Stimulated activated CD4-positive, alpha-beta T cell treated with anti-CD3 and anti-CD28 coated beads, TNF-alpha, amount 100 ng/mL, for 1 hour (primary cell): ENCODE measurements at places on chromosomes 4 and X.

DNA sequence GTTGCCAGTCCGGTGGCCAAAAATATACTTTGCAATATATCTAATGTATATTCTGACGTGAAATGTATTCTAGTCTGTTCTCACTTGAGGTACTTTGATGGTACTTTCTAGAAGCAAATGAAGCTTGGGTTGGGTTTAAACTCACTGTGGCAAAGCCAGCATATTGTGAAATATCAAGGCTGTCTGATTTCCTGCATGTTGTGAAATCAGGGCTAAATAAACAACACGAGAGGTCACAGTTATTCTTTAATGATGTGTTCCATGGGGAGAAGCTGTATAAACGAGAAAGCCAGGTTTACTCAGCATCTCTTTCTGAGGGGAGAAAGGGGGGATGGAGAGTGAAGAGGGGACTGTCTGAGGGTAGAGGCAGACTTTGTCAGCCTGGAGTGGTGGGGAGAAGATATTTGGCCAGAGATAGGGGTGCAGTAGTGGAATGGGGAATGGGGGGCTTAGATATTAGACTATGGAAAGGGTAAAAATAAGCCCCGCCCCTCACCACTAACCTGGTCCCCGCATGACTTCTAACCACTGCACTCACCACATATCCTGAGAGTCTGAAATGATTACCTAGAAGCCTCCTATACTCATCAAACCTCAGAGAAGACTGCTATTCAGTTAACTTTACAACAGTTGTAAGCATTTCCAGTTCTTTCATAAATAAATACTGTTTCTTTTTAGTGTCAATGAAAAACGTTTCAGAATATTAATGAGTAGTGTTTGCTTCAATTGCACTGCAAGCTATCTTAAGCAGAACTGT, 5.9 kb upstream of the SCARB2 start:
- no peak for DNase-seq

DNA sequence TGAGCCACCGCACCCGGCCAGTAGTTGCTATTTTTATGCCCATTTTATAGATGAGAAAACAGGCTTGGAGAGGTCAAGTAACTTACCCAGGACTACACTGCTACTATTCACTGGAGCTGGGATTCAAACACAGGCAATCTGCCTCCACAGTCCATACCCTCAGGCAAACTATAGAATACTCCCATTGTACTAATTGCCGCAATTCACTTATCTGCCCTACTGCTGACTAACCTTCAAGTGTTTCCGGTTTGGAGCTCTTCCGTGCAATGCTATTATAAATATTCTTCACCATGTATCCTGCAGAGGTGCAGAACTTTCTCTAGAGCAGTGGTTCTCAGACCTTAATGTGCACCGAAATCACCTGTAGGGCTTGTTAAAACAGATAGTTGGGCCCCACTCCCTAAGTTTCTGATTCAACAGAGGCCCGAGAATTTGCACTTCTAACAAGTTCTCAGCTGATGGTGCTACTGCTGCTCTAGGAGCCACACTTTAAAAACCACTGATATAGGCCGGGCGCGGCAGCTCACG, 1.9 kb upstream of the G3BP2 start:
- no peak for DNase-seq

DNA sequence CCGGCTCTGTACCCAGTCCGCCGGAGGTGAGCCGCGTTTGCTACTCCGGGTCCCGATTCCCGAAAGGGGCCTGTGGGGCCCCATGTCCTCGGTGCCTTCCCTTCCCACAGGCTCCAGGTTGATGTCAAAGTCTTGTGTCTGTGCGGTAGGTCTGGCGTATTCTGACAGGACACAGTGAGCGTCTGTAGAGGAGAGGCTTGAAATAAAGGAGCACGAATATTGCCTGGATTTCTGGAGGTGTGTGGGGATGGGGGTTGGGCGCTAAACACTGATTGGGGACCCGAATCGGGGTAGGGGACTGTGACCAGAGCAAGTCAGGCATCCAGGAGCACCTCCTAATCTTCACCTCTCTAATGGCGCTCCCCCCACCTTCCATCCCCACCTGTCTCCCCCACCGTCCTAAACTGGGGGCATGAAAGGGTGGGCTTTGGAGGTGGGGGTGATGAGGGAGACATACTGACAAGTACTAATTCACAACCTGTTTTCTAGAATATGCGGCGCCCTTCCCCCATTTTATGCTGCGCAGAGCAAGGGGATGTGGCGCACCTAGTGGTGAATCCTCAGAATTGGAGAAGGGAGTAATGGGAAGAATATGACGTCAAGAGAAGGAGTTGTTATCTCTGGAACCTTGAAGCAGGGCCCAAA, 855 bp downstream of the GPRASP2 start:
- no peak for DNase-seq

- no peak for DNase-seq
Measured at GRCh38 chr4:16467061-16467460, 240.8 kb upstream of the TAPT1 start.

DNA sequence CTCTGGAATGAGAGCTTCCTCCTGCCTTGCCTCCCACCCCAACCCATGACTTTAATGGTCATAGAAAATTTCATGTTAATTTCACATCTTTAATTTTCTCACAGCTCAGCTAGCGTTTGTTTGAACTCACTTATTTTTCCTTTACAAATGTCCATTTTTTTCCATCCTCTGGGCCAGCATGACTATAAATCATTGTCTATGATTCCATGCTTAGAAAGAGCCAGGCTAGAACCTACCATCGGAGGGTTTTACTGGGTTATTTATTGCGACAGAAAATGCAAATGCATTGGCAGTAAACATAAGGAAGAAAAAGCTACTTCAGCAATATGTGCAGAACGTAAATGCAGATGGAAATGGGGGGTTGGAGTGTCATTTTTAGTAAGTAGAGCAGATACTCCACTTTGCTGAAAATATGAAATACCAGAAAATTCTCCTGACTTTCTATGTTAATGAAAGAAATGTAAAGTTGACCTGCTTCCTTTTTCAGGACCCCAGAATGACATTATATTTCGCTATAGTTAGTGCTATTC, 37.1 kb downstream of the LGI2 start:
- no peak for DNase-seq

DNA sequence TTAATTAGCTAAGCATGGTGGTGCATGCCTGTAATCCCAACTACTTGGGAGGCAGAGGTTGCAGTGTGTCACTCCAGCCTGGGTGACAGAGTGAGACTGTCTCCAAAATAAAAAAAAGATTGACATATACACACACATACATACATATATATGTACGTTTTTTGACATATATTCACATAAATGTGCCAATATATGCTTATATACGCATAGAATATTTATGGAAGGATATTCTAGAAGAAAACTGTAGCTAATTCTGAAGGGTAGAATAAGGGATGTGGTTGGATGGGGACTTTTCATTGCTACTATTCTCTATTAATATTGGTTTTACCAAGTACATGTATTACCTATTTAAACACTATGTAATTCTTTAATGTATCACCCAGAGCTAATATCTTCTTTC, 19.7 kb downstream of the ZGRF1 start:
- DNase-seq: no peak
